Small intestine (tissue), 16 donors: ENCODE measurements at places on chromosomes 7 and 10.

- no peak overlapping the region for H3K4me3 ChIP-seq
- H3K27me3 ChIP-seq = no peaks in the 10 kb centered on the region
- no peaks in the 10 kb centered on the region for H3K36me3 ChIP-seq
- no peak for DNase-seq
- peaks cover 4% of the 10 kb centered on the region for H3K4me1 ChIP-seq
Observed at GRCh38 chr10:29022513-29022912, 266.4 kb upstream of the LYZL1 start.

GRCh38 chr10:111207500-111207899 is 130.7 kb downstream of the ADRA2A start:
- H3K36me3 ChIP-seq = no peaks in the 10 kb centered on the region
- peaks cover 2% of the 10 kb centered on the region for H3K4me1 ChIP-seq
- no peak overlapping the region for H3K4me3 ChIP-seq
- peak; percentile 65 for DNase-seq
- no peaks in the 10 kb centered on the region for H3K27me3 ChIP-seq

- H3K4me3 ChIP-seq = no peak overlapping the region
- no peaks in the 10 kb centered on the region for H3K27me3 ChIP-seq
- H3K27ac ChIP-seq = no peak overlapping the region
- H3K36me3 ChIP-seq = no peaks in the 10 kb centered on the region
Observed at GRCh38 chr10:123886292-123886691, 5.3 kb downstream of the CPXM2 start.

GRCh38 chr10:4671451-4672145 is 154.4 kb upstream of the AKR1E2 start:
- H3K27me3 ChIP-seq = no peaks in the 10 kb centered on the region
- no peak for DNase-seq
- no peaks in the 10 kb centered on the region for H3K36me3 ChIP-seq
- H3K27ac ChIP-seq = no peak overlapping the region
- H3K4me3 ChIP-seq = no peak overlapping the region

- H3K27ac ChIP-seq = no peak overlapping the region
- no peak overlapping the region for H3K4me3 ChIP-seq
- H3K36me3 ChIP-seq = peaks cover 3% of the 10 kb centered on the region
- DNase-seq = no peak
Observed at GRCh38 chr7:77282897-77283296, 83.3 kb upstream of the FGL2 start.

DNA sequence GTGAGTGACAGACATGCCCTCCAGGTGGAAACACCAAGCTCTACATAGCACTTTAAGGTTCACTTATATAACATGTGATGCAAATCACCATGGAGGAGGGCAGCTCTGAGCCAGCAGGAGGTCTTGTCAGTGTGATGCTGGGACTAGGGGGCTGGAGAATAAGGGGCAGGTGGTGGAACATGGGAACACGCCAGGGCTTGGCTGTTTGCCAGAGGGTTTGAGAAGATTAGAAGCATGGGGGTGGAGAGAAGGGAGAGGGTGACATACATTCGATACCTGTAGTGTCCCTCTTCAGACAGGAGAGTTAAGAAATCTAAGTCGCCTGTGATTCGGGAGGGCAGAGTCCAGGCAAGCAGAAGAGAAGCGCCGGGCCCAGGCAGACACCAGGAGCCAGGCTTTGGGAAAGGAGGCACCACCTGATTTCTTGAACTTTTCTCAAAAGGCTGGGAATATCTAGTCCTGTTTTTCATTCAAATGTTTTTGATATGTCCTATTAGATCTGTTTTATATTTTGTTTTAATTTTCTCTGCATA is 16.9 kb upstream of the LAMB4 start:
- no peaks in the 10 kb centered on the region for H3K27me3 ChIP-seq
- DNase-seq = peak; percentile 46
- no peaks in the 10 kb centered on the region for H3K4me1 ChIP-seq

GRCh38 chr7:151378011-151378410 is 31.8 kb downstream of the WDR86 start:
- DNase-seq = no peak
- peaks cover 21% of the 10 kb centered on the region for H3K27me3 ChIP-seq

GRCh38 chr10:70158113-70158512 is 11.6 kb upstream of the TYSND1 start:
- no peak for DNase-seq
- H3K36me3 ChIP-seq = peaks cover 26% of the 10 kb centered on the region
- no peaks in the 10 kb centered on the region for H3K27me3 ChIP-seq
- no peak overlapping the region for H3K27ac ChIP-seq
- no peak overlapping the region for H3K4me3 ChIP-seq
- peaks cover 14% of the 10 kb centered on the region for H3K4me1 ChIP-seq

DNA sequence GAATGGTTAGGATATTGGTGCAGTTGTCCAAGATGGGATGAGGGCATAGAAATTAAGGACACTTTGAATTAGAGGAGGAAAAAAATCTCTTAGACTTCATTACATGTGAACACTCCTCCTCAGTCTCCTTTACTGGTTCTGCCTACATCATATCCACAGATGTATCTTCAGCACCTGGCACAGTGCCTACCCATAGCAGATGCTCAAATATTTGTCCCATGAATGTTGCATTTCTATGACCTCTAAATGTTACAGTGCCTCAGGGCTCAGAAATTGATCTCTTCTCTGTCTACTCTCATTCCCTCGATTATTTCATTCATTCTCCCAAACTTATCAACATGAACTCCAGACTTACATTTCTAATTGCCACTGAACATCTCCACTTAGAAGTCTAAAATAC is 17.1 kb downstream of the CNNM1 start:
- H3K27me3 ChIP-seq = no peaks in the 10 kb centered on the region
- H3K27ac ChIP-seq = no peak overlapping the region
- DNase-seq = no peak
- H3K4me3 ChIP-seq = no peak overlapping the region

- no peak overlapping the region for H3K4me3 ChIP-seq
- H3K36me3 ChIP-seq = no peaks in the 10 kb centered on the region
- H3K27me3 ChIP-seq = no peaks in the 10 kb centered on the region
- peaks cover 2% of the 10 kb centered on the region for H3K4me1 ChIP-seq
- DNase-seq = no peak
- no peak overlapping the region for H3K27ac ChIP-seq
Observed at GRCh38 chr10:79021948-79022499, 46.7 kb upstream of the ZMIZ1 start.

DNA sequence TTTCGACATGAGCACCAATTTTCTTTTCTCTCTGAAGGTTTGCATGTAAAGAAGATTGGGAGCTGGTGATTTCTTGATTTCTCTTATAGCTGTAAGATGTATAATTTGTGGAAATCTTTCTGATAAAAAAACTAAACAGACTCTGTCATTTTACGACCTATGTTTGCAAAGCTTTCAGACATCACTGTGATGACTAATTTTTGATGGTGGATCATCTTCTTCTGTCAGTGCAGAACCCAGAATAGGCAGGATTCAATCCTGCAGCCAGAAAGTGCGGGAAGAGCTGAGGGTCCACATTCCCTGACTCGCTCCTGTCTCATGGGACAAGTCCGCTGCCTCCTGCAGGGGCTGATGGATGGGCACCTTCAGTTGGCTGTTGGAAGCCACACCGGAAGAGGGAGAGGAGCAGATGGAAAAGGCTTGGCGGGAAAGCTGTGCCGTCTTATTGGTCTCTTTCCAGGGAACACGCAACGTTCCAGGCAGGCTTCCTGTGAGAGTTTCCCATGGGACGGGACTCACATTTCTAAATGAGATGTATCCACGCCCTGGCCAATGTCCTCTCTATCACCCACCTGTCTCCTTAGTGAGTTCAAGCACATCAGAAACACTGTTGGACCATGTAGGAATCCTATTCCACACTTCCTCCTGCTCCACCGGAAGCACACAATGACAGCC is 186.9 kb downstream of the PRPF18 start:
- no peak overlapping the region for H3K4me3 ChIP-seq
- no peaks in the 10 kb centered on the region for H3K36me3 ChIP-seq
- H3K27me3 ChIP-seq = no peaks in the 10 kb centered on the region
- no peaks in the 10 kb centered on the region for H3K4me1 ChIP-seq

DNA sequence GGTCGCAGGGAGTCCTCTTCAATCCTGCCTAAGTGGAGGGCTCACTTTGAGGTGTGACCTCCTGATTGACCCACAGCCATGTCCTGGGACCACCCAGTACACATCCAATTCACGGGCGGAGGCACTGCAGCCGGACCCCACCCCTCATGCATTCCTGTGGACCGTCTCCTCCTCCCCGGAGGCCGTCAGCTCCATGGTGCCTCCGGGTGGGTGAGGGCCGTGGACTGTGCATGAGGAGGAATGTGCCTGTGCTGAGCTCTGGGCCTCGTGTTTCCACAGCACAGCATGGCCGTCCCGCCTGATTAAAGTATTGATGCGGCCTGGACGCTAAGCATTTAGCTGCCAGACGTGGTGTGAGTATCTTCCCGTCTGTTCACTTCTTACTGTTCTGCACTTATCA is 52.8 kb downstream of the CFAP46 start:
- H3K27ac ChIP-seq = no peak overlapping the region
- H3K4me3 ChIP-seq = no peak overlapping the region
- H3K27me3 ChIP-seq = no peaks in the 10 kb centered on the region
- H3K4me1 ChIP-seq = no peaks in the 10 kb centered on the region
- no peaks in the 10 kb centered on the region for H3K36me3 ChIP-seq
- no peak for DNase-seq

GRCh38 chr7:27193335-27194001 is 6.4 kb downstream of the HOXA13 start:
- no peak for DNase-seq
- H3K27ac ChIP-seq = no peak overlapping the region
- H3K4me3 ChIP-seq = peak overlapping the region; percentile 20
- H3K27me3 ChIP-seq = peaks cover 14% of the 10 kb centered on the region

- no peak for DNase-seq
- no peaks in the 10 kb centered on the region for H3K36me3 ChIP-seq
- no peaks in the 10 kb centered on the region for H3K27me3 ChIP-seq
- no peaks in the 10 kb centered on the region for H3K4me1 ChIP-seq
- H3K27ac ChIP-seq = no peak overlapping the region
- no peak overlapping the region for H3K4me3 ChIP-seq
Observed at GRCh38 chr10:104195706-104196105, 36.5 kb downstream of the CFAP43 start.

- no peak overlapping the region for H3K27ac ChIP-seq
- peaks cover 5% of the 10 kb centered on the region for H3K4me1 ChIP-seq
- peak; percentile 31 for DNase-seq
- no peaks in the 10 kb centered on the region for H3K27me3 ChIP-seq
- no peak overlapping the region for H3K4me3 ChIP-seq
Observed at GRCh38 chr10:45592926-45593325, 79.6 kb downstream of the ZFAND4 start.

DNA sequence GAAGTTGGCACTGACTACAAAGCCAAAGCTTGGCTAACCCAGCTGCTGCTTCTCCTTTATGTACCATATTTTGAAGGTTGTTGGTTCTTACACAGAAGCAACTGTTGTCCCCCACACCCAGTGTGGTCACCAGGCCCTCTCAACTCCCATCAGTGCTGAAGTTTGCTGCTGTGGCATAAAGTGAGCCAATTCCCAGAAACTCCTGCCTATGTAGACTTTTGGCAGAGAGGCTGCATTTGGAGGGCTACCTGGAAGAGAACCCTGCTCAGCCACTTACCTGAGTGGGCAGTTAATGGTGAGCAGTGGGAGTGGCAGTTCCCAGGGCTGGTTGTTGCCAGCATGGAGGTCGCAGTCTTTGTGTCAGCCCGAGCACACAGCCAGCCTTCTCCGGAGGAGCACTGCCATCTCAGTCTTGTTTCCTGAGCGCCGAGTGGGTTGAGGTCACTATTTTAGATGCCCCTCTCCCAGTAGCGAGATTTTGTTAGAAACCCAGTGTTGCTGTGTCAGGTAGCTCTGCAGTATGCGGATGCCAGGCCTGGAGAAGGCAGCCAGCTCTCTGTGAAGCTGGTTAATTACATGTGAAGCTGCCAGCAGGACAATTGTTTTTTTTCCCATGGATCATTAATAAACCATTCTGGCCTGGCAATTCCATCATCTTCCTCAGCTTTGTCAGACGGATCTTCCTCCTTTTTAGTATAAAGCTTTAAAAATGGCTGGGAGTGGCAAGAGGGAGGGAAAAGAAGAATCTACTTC is 24.5 kb downstream of the LRRC4 start:
- H3K27ac ChIP-seq = no peak overlapping the region
- H3K4me1 ChIP-seq = peaks cover 17% of the 10 kb centered on the region
- H3K4me3 ChIP-seq = no peak overlapping the region
- no peaks in the 10 kb centered on the region for H3K27me3 ChIP-seq
- peaks cover 14% of the 10 kb centered on the region for H3K36me3 ChIP-seq

DNA sequence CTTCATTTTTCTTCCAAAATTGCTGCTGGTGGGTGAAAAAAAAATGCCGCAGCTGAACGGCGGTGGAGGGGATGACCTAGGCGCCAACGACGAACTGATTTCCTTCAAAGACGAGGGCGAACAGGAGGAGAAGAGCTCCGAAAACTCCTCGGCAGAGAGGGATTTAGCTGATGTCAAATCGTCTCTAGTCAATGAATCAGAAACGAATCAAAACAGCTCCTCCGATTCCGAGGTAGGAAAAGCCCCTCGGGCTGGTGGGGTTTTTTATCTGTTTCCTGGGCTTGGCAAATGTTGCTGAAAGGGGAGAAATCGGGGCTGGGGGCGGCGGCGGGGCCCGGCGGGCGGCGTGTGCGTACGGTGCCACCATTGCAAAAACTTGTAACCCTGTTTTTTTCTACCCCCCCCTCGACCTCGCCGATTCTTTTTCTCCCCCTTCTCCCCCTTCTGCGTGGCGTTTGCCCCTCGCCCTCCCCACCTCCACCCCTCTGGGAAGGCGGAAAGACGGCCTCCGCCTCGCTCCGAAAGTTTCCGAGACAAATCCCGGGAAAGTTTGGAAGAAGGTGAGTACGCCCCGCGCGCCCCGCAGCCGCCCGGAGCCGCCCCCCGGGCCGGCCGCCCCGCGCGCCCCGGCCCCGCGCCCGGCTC is 789 bp downstream of the TCF7L2 start:
- H3K27me3 ChIP-seq = no peaks in the 10 kb centered on the region
- peak; percentile 70 for DNase-seq
- H3K36me3 ChIP-seq = no peaks in the 10 kb centered on the region
- H3K4me3 ChIP-seq = peak overlapping the region; percentile 79
- peaks cover 5% of the 10 kb centered on the region for H3K4me1 ChIP-seq

GRCh38 chr10:115777646-115778045 is 495.4 kb downstream of the GFRA1 start:
- H3K4me3 ChIP-seq = no peak overlapping the region
- no peaks in the 10 kb centered on the region for H3K36me3 ChIP-seq
- H3K27ac ChIP-seq = no peak overlapping the region
- DNase-seq = no peak
- no peaks in the 10 kb centered on the region for H3K27me3 ChIP-seq
- H3K4me1 ChIP-seq = no peaks in the 10 kb centered on the region

GRCh38 chr7:33893377-33893776 is 12.0 kb upstream of the BMPER start:
- no peaks in the 10 kb centered on the region for H3K27me3 ChIP-seq
- no peak for DNase-seq
- no peaks in the 10 kb centered on the region for H3K4me1 ChIP-seq

DNA sequence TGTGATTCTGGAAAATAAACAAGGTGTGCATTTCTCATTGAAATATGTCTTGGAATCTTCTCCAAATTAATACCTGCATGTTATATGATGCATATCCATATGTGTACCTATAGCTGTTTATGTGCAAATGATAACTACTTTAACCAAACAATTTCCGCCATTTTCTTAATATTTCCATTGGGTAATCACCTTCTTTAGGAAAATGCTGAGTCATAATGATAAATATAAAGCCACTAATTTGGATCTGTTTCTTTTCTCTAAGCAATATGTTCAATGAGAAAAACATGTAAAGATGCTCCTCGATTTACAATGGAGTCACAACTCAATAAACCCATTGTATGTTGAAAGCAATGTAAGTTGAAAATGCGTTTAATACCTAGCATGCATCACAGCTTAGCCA is 574.4 kb downstream of the CNTNAP2 start:
- no peaks in the 10 kb centered on the region for H3K4me1 ChIP-seq
- no peak for DNase-seq
- H3K4me3 ChIP-seq = no peak overlapping the region
- no peak overlapping the region for H3K27ac ChIP-seq
- no peaks in the 10 kb centered on the region for H3K27me3 ChIP-seq
